ENCODE measurements at places on chromosomes 6 and 20.
A peak's percentile ranks its signal among the peaks of the same experiment; 100 is the strongest.

DNA sequence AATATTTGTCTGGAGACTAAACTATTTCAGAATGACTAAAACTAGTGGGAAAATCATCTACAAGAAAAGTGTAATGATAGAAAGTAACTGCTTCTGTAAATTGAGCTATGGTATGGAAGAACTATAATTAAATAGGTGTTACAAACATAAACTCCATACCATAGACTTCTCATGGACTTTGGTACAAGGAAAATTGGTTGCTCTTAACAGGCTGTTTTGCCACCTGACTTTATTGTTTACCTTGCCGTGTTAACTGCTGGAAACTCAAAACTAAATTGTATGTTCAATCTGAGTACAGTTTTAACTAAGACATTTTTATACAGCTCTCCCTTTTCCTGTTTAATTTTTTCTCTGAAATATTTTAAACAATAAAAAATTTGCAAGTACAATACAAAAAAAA is 261.8 kb upstream of the POU3F2 start:
- DNase-seq = no peak

GRCh38 chr6:55882718-55883569 is 7.6 kb upstream of the BMP5 start:
- peak; percentile 84 for DNase-seq

GRCh38 chr20:24892522-24892921 is 56.5 kb upstream of the CST7 start:
- no peak for DNase-seq

DNA sequence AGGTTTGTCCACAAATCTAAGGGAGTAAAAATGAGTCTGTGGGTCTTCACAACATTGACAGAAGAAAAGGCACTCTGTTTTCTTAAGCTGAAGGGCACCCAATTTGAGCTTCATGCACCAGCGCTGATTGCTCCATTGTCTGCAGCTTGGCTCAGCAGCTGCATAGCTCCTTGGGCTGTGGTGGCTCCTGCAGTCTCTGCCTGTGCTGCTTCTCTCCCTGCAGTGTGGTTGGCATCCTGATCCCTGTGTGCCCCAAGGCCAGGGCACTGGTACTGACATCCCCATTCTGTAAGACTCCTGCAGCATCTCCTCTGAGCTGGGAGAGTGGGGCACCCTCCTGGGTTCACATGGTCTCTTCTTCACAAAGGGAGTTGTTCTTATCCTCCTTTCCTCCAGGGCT is 83.2 kb upstream of the B3GAT2 start:
- DNase-seq = no peak

- DNase-seq = no peak
Measured at GRCh38 chr6:105920071-105920470, 166.1 kb upstream of the PRDM1 start.

- no peak for DNase-seq
Measured at GRCh38 chr6:117518870-117519269, 36.4 kb downstream of the DCBLD1 start.

GRCh38 chr6:53320964-53321363 is 27.8 kb downstream of the ELOVL5 start:
- no peak for DNase-seq

DNA sequence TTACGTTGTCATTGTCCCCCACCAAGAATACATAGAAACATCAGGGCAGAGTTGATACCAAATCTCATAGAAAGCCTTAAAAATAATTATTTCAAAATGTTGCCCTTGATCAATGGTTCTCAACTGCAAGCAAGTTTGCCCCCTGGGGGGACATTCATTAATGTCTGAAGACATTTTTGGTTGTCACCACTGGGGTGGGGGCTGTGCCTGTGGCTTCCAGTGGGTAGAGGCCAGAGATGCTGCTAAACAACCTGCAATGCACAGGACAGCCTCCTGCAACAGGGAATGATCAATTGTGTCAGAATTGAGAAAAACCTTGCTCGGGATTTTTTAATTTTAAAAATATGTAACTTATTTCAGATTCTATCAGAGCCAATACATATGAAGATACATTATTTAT is 130.6 kb upstream of the DOK5 start:
- DNase-seq = no peak

- DNase-seq = no peak
Measured at GRCh38 chr20:46897328-46897880, 2.8 kb downstream of the EYA2 start.
